ENCODE measurements at places on chromosomes 11 and 22. TPM values are rescaled to one million over a fixed set of nuclear protein-coding genes. Genes with fewer than 3 reads are reported as not detected.

KRTAP5-10 gene
- not detected for total RNA-seq

OR4A47 gene
- total RNA-seq = not detected

AGBL2 gene
- 0.25 TPM for total RNA-seq

USP2 gene
- total RNA-seq = 0.74 TPM

CABP4 gene
- not detected for total RNA-seq

ZP1 gene
- total RNA-seq = not detected

MS4A12 gene
- total RNA-seq = not detected

RIMBP3B gene
- 0.98 TPM for total RNA-seq

NDUFA6 gene
- 32.7 TPM for total RNA-seq

CYTH4 gene
- total RNA-seq = 0.98 TPM

All from temporal lobe (tissue), 4 donors.